ENCODE measurements at places on chromosomes 1 and 21. TPM values are rescaled to one million over a fixed set of nuclear protein-coding genes. Genes with fewer than 3 reads are reported as not detected.

FCRLB gene
- total RNA-seq, result 1.2 TPM

LAX1 gene
- total RNA-seq, result 39.5 TPM

ZMYND12 gene
- total RNA-seq, result 1.3 TPM

TTLL10 gene
- not detected for total RNA-seq

ICOSLG gene
- total RNA-seq, result 4.2 TPM

SERTAD4 gene
- not detected for total RNA-seq

MR1 gene
- total RNA-seq, result 33.2 TPM

VWA1 gene
- not detected for total RNA-seq

HSPA6 gene
- total RNA-seq, result 2.4 TPM

ZBTB21 gene
- 21.7 TPM for total RNA-seq

SLC9C2 gene
- total RNA-seq, result not detected

TTLL7 gene
- total RNA-seq, result 0.06 TPM

AGBL4 gene
- not detected for total RNA-seq

GSTM5 gene
- not detected for total RNA-seq

GNG4 gene
- 0.19 TPM for total RNA-seq

CFHR1 gene
- not detected for total RNA-seq

RNU5D-1 gene
- not detected for total RNA-seq

PAQR7 gene
- 2.1 TPM for total RNA-seq

KLF17 gene
- total RNA-seq, result not detected

DMRTA2 gene
- total RNA-seq, result not detected

ADORA3 gene
- total RNA-seq, result 0.42 TPM

LCE5A gene
- not detected for total RNA-seq

FCRL5 gene
- not detected for total RNA-seq

VWA5B1 gene
- total RNA-seq, result not detected

EBNA1BP2 gene
- 27.6 TPM for total RNA-seq

LAMB3 gene
- 0.38 TPM for total RNA-seq

TARBP1 gene
- total RNA-seq, result 25.8 TPM

CNIH3 gene
- 2.5 TPM for total RNA-seq

KRTAP12-2 gene
- total RNA-seq, result not detected

TSSK3 gene
- total RNA-seq, result 4.3 TPM

ABCA4 gene
- total RNA-seq, result not detected

AIRE gene
- not detected for total RNA-seq

CHODL gene
- total RNA-seq, result 0.25 TPM

C8B gene
- total RNA-seq, result not detected

WLS gene
- not detected for total RNA-seq

MRAP gene
- total RNA-seq, result not detected

LRRC38 gene
- total RNA-seq, result not detected

UMODL1 gene
- 0.58 TPM for total RNA-seq

TDRD5 gene
- not detected for total RNA-seq

IGSF9 gene
- not detected for total RNA-seq

LAMTOR2 gene
- total RNA-seq, result 35.5 TPM

FAM131C gene
- not detected for total RNA-seq

Measured in CD4-positive, alpha-beta memory T cell (primary cell).